ENCODE measurements at places on chromosomes 1 and 21.

DNA sequence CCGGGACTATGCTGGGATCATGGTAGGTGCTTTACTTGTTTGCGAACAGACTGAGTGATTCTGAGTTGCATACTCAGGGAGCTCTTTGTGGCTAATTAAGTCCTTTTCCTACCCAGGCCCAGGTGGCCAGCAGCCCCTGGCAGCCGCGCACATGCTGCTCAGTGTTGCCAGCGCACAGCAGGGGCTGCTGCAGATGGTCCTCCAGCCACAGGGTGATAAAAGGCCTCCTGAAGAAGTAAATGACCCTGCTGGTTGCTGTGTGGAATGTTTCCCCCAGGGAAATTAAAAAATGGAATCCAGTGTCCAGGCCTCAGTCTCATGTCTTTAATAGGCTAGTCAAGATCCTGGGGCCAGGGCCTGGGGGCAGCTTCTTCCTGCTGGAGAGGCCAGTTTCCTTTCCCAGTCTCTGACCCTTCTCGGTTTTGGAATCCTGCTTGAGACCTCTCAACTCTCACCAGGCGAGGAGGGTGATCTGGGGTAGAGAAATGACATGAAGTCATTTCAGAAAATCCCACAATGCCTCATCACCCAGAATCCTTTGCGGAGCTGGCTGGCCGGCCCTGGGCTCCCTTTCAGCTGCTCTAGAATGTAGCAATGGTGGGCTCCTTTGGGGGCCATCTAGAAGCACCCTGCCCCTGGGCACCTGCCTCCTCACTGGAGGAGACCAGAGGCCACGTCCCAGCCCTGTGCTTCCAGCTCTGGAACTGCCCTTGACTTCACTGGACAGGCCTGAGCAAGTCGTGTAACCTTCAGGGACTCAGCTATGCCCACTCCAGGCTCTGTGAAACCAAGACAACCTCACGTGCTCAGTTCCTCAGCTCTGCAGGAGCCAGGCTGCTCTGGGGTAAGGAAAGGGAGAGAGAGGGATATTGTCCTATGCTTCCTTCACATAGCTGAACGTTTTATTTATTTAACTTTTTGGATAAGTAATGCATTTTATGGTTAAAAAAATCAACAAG, 131.4 kb downstream of the MRPS6 start:
- DNase-seq: no peak

GRCh38 chr1:64822621-64823020, 77.7 kb downstream of the RAVER2 start:
- DNase-seq: no peak

DNA sequence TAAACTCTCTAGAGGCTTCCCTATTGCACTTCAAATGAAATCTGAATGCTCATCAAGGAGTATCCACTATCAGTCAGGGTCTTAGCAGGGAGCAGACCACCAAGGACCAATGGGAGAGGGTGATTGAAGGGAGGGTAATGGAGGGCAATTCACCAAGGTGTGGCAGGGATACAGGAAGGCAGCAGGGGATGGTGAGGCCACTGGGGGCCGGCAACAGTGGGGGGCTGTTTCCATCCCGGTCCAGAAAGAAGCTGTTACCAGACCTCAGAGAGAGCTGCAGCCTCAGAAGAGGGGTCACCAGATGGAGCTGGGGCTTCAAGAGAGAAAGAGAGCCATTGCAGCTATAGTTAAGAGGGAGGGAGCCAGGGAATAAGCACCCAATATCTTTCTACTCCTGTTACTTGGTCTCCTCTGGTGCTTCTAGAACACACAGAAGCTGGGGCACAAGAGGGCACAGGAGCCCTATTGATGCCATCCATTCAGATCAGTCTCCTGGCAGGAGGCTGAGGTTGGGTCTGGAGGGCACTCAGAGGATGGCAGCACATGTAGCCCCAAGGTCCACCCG, 417.6 kb downstream of the PTPRU start:
- no peak for DNase-seq

DNA sequence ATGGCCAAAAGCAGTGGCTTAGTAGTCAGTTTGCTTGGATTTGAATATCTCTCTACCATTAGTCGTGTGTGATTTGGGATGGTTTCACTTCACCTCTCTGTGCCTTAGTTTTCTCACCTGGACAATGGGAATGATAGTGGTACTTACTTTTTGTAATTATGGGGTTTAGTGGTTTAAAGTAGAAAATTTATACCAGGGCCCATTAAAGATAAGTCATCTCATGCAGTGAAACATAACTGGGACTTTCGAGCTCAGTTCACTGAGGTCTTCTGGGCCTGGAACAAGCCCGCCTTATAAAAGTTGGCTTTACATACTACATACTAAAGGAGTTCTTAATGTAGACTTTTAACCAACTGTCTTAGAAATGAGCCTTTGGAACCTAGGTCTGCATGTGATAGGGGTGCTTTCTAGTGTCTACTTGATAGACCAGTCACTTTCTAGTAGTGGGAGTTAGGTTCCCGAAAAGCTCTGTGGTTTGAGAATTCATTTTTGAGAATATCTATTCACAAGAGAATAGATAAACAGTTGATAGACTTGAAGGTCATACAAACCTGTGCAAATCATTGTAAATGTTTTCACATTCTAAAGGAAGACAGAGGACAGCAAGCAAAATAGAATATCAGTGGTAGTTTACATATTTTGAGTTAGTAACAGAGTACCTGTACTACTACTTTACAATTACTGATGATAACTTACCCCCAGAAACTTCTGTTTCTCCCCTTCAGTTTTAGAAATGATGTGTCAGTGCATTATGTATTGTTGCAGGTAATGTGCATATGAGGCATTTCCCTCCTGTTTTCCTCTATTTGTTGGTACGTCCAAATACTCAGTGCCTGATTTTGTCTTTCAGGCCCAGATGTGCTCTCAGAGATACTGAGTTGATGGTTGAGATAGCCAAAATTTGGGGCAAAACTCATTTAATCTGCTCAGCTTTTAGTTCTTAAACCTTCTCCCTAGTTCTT, 48.0 kb downstream of the DYRK1A start:
- no peak for DNase-seq

- DNase-seq: no peak
Measured at GRCh38 chr1:24149866-24150233, 6.9 kb upstream of the IL22RA1 start.

- no peak for DNase-seq
Measured at GRCh38 chr1:185483664-185484450, 166.8 kb upstream of the IVNS1ABP start.

GRCh38 chr1:37399830-37400464, 74.4 kb upstream of the ZC3H12A start:
- DNase-seq: no peak

DNA sequence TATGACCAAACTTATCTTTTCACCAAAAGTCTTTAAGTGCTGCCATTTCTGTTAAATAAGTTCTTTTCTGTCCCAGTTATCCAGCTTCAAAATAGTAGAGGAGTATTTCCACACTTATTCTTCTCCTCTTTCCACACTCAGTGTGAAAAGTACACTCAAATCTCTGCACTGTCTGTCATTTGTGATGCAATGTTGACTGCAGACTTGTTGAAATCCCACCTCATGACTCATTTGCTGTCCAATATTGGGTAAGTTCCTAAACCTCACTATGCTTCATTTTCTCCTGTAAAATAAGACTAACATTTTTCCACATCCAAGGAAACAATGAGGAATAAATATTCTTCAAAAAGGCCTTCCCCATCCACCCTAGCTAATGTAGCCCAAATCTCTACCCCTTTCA, 17.5 kb downstream of the LRRIQ3 start:
- DNase-seq: no peak

- DNase-seq: no peak
Measured at GRCh38 chr1:12468323-12468722, 149.7 kb downstream of the DHRS3 start.

- DNase-seq: no peak
Measured at GRCh38 chr1:234199476-234200127, 173.7 kb upstream of the COA6 start.

DNA sequence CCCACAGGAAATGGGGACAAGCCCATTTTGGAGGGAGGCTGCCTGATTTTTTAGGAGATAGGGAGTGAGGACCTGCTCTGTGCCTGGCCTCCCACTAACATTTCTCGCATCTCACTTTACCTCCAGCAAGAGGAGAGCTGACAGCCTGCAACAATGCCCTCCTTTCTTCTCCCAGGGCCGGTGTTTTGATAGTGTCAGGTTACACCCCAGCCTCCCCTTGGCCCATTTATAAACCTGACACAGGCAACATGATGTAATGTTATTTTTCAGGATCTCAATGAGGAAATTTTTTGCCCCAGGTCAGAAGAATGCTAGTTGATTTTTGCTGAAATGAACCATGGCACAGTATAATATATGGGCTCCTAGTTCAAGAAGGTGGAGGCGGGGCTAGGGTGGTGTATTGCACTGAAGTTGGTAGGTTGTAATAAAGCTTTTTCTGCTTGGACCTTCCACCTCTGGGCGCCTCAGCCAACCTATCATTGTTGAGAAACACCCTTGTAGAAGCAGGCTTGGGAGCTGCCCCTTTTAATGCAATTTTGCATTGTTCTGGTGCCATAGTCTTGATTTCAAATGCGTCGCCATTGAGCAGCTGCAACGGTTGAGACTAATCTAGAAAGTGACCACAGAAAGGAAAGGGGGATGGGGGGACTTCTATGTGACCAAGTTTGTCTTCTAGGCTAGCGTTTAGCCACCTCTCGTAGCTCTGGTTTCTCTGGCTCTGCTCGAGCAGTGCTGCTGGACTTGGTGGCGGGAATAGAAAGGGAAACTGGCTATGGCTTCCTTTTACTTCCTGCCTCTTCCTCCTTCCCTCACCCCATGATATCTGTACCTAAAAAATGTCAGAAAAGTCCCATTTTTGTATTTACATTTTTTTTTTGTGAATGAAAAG, 53.0 kb downstream of the PBX1 start:
- no peak for DNase-seq

GRCh38 chr1:36859926-36860325, 174.4 kb downstream of the GRIK3 start:
- DNase-seq: no peak

GRCh38 chr1:152143150-152143887, 15.7 kb downstream of the RPTN start:
- no peak for DNase-seq

- no peak for DNase-seq
Measured at GRCh38 chr1:151165281-151165737, 393 bp downstream of the LYSMD1 start.

GRCh38 chr1:234862360-234862943, 252.5 kb upstream of the IRF2BP2 start:
- DNase-seq: no peak

DNA sequence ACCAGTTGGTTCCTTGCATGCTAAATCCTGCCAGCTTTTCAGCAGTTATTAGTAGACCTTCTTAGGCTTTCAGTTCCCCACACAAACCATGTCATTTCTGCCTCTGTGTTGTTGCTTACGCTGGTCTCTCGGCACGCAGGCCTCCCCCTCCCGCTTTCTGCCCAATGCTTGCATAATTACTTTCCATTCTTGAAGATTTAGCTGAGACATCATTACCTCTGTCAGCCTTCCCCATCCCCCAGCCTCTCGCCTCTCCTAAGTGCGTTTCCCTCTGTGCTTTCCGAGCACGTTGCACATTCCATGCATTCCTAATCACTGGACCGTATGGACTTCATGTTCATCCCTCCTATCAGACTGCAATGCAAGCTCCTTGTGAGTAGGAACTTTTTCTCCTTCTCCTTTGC, 26.8 kb downstream of the TSHB start:
- DNase-seq: no peak

- DNase-seq: no peak
Measured at GRCh38 chr1:111483166-111483565, 9.4 kb downstream of the C1orf162 start.

- DNase-seq: no peak
Measured at GRCh38 chr1:183106746-183107145, 79.3 kb upstream of the LAMC2 start.

DNA sequence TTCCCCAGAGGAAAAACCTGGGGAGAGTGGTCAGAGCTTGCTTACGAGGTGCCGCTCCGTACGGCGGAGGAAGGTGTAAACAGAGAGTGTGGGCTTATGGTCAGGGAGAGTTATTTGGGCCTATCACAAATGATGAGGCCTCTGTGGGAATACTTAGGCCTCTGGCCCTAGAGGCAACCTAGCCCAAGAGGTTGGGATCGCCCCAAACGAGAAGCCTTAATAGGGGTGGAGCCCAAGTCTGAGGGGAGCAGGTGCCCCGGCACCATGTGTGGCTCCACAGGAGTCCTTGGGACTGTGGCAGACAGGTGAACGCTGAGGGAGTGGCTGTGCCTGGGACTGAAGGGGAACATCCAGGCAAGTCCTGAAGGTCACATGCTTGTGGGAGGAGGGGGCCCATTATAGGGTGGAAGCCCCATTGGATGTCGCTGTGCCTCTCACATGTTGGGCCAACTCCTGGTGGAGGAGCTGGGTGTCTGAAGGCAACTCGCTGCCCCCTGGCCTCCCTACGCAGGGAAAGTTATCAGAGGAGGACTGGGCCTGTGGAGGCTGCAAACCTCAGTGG, 135.1 kb downstream of the ZSCAN20 start:
- DNase-seq: no peak

- no peak for DNase-seq
Measured at GRCh38 chr1:12143631-12144155, 23.1 kb upstream of the TNFRSF1B start.

GRCh38 chr1:233569636-233570035, 44.3 kb upstream of the KCNK1 start:
- no peak for DNase-seq

DNA sequence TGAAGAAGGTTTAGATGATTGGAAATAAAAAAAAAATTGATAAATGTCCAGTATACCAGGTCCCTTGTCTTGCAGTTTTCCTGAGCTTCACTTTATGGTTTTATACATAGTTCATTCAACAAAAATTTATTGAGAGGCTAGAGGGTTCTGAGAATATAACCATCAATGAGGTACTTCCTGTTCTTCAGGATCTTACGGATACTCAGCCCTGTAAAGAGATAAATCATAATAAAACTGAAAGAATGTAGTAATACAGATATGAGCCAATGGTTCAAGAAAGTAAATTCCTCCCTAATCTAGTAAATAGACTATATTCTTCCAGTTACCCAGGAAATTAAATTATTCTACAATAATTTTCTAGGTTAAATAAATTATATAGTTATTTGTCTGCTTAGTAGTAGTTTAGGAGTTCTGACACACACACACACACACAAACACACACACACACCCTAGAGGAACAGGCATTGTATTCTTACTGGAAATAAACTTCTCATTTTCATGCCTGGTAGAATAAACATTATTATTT, 70.4 kb upstream of the HMCN1 start:
- no peak for DNase-seq

GRCh38 chr1:36349839-36350238, 26.4 kb upstream of the EVA1B start:
- no peak for DNase-seq

Measured in cortex of kidney (tissue), 1 donor.